Renal cortex interstitium (tissue), 15 donors: ENCODE measurements at places on chromosomes 4 and X. TPM values are rescaled to one million over a fixed set of nuclear protein-coding genes. Genes with fewer than 3 reads are reported as not detected.
A peak's percentile ranks its signal among the peaks of the same experiment; 100 is the strongest.

The CLDN22 gene
- 0.50 TPM for polyA plus RNA-seq

The TRIM75 gene
- 0.11 TPM for polyA plus RNA-seq

The PHEX gene
- 0.48 TPM for polyA plus RNA-seq

The NPY1R gene
- polyA plus RNA-seq, result 21.0 TPM

GRCh38 chr4:166400270-166400894 lies 527.3 kb downstream of the TLL1 start:
- no peak for DNase-seq

- peak; percentile 50 for DNase-seq
Measured at GRCh38 chr4:123398066-123398852, 1.7 kb downstream of the SPRY1 start.

- no peak for DNase-seq
Measured at GRCh38 chrX:52346174-52347165, 22.4 kb upstream of the XAGE2 start.

DNA sequence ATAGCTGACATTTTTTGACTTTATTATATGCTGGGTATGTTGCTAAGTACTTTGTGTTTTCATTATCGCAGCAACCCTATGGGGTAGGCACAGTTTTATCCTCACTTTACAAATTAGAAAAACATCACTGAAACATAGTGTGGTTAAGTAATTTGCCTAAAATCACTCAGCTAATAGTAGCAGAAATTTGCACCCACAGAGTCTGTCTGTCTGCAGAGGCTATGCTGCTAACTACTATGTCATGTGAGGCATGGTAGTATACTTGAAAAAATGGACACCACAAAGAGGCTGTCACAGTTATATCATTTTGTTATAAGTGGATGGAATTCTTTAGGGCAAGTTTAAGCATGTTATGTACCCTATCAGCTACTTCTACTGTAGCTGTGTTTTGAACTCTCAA lies 69.0 kb downstream of the STAG2 start:
- DNase-seq, result no peak

- DNase-seq, result no peak
Measured at GRCh38 chrX:14026121-14026520, 3.6 kb downstream of the GEMIN8 start.
